ENCODE measurements at places on chromosomes 5 and 9.

- no peak for DNase-seq
These were observed 8.3 kb upstream of the MED7 start for GRCh38 chr5:157150995-157151394.

DNA sequence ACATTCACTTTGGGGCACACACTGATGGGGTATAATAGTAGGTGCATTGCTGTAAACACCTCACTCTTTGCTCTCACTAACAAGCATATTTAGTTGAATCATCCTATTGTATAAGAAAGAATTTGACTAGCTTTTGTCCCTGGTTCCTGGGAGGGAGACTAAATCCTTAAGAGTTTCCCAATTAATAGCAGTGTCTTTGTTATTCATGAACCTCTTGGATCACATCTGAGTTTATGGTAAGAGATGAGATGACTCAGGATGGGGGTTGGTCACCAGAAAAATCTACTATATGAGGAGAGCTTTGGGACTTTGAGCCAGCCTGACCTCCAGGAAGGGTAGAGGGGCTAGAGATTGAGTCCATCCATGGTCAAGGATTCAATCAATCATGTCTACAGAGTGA, 56.8 kb downstream of the PUM3 start:
- DNase-seq: no peak

DNA sequence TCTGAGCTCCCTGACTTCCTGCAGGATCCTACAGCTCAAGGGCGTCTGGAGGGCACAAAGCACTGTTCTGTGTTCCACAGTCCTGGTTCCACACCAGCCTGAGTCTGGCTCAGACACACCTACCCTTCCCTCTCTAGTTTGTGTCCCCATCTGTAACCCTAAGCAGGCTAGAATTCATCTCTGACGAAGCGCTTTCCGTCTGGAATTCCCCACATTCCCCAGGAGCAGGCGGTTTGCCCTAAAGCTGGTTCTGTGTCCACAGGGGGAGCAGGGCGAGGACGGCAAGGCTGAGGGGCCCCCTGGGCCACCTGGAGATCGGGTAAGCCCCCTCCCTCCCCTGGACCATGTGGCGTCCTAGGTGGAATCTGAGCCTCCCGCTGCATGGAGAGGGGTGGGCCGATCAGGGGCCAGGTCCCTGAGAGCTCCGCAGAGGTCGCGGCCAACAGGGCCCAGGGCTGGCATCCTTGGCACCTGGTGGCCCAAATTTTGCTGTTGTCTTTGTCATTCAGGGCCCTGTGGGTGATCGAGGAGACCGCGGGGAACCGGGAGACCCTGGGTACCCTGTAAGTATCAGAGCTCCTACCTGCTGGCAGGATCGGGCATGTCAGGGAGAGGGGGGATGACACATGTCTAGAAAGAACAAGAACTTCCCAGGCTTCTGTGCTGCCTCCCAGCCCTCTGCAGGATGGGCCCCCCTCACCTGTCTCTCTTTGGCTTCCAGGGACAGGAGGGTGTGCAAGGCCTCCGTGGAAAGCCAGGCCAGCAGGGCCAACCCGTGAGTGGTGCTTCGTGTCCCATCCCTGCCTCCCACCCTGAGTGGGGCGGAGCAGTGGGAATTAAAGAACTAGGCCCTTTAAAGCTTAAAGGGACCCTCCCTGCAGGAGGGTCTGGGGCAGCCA, 34.5 kb upstream of the ORM1 start:
- DNase-seq: no peak

DNA sequence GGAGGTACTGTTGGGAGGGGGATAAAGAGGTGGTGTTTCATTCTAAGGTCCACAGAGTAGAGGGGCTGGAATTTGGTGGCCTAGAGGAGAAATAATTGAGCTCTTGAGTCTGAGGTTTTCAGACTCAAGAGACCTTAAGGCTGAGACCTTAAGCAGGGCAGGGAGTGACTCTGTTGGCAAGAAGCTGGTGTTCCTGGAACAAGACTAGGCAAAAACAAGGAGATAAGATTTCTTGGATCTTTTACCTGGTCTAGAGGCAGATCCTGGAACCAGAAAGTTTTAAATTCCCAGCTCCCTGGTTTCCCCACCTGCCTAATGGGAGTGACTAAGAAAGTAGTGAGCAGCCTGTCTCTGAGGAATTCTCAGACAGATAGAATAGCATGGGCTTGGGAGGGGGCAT, 4.1 kb upstream of the CCL21 start:
- DNase-seq: no peak

GRCh38 chr5:88109818-88110217, 158.8 kb downstream of the TMEM161B start:
- DNase-seq: no peak

GRCh38 chr5:171543148-171543815, 123.8 kb downstream of the FGF18 start:
- no peak for DNase-seq

DNA sequence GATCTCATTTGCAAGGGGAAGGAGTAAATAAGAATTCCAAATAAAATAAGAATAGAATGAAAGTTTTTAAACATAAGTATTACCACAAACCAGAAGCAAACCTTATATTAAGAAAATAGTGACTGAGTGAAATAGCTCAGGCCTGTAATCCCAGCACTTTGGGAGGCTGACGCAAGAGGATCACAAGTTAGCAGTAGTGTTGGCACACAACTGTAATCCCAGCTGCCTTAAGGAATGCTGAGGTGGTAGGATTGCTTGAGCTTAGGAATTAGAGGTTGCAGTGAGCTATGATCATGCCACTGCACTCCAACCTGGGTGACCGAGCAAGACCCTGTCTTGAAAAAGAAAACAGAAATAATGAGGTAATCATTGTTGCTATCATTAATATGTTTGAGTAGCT, 47.0 kb downstream of the APC start:
- DNase-seq: no peak

DNA sequence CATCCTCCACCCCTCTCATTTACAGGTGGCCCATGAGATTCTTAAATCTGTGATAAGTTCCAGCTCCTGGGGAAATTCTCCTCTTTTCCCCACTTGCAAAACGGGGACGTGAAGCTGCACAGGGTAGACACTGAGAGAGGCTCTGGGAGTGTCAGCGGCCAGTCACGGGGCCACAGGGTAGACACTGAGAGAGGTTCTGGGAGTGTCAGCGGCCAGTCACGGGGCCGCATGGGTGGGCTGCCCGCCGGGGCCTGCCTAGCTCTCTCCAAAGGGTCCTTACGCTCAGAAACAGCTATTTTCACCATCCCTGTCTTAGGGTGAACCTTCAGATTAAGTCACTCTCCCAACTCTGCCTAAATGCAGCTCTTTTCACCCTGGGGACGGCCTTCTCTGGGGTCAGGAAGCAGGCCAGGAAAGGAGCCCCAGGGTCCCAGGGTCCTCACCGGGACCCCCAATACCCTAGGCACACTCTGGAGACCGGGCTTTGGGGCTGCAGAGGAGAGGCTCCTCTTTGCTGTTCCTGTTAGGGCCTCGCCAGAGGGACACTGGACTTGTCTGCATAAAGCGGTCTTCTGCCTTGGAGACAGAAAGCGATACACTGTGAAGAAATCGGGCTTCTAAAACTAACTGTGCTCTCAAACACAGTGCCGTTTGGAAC, 1.5 kb downstream of the FAM78A start:
- DNase-seq: no peak

DNA sequence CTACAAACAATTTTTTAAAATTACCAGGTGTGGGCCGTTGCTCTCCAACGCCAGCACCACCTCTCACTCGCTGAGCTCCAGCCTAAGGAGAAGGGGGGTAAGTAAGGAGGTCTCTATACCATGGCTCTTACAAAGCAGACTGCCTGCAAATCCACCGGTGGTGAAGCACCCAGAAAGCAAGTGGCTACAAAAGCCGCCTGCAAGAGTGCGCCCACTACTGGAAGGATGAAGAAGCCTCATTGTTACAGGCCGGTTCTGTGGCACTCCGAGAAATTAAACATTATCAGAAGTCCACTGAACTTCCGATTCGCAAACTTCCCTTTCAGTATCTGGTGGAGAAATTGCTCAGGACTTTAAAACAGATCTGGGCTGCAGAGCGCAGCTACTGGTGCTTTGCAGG, 46.0 kb downstream of the CDO1 start:
- no peak for DNase-seq

GRCh38 chr9:70298245-70298771, 39.5 kb downstream of the SMC5 start:
- no peak for DNase-seq

- DNase-seq: no peak
These were observed 6.9 kb upstream of the ABCA1 start for GRCh38 chr9:104934691-104935500.

DNA sequence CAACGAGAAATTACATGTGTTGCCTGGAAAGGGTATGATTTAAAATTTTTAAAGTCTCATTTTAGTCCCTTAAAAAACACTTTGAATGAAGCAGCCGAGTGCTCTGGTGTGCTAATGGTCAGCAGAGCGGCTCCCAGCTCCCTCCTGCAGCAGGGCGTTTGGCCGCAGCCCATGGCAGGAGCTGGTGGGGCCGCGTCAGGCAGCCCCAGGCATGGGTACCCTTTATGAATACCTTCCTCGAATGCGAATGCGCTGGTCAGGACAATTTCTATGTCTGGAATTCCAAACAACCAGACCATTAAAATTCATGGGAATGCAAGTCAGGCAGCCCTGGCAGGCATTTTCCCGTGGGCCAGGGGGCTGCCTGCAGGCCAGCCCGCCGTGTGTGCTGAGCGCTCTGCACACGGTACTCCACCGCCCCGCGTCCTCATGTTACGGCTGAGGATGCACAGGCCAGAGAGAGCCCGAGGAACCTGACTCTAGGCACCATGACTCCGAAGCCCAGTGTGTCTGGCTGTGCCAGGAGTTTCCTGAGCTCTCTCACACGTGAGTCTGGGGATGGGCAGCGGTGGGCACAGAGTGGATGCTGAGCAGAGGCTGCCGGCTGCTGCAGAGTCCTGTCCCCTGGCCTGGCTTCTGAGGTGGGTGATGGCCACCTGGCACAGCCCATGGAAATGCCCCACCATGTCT, 123.7 kb downstream of the WNK2 start:
- DNase-seq: no peak

- no peak for DNase-seq
These were observed 244.4 kb downstream of the FAM114A2 start for GRCh38 chr5:153794327-153794726.

DNA sequence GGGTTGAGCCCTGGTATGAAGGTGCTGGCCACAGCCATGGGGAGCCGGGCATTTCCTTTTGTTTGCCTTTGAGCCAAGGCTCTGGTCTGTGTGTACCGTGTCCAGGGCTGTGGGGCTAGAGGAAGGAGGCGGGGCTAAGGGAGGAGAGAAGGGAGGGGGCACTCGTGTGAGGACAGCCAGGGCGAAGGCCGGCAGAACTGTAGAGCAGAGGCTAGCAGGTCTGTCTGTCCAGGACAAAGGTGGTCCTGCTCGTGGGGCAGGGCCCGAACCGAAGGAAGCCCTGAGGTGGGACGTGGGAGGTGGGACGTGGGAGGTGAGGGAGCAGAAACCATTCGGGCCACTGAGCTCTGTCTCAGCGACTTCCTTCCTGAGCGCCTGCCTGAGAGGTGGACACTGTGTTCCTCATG, 41.3 kb upstream of the TESK1 start:
- DNase-seq: no peak

DNA sequence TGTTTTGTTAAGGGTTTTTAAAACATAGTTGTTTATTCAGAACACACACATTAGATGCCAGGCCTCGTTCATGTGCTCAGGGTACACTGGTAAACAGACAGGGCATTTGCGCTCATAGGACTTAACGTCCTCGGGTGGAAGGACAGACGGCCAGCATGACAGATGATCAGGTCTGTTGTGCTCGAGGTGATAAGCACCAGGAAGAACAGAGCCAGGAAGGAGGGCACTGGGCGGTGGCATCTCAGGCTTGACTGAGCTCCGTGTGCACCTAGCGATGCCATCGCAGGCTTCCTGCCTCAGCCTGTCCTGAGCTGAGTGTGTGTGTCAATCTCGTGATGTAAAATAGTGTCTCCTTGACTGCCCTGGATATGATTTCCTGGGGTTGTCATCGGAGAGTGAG, 96.5 kb downstream of the EHMT1 start:
- no peak for DNase-seq

DNA sequence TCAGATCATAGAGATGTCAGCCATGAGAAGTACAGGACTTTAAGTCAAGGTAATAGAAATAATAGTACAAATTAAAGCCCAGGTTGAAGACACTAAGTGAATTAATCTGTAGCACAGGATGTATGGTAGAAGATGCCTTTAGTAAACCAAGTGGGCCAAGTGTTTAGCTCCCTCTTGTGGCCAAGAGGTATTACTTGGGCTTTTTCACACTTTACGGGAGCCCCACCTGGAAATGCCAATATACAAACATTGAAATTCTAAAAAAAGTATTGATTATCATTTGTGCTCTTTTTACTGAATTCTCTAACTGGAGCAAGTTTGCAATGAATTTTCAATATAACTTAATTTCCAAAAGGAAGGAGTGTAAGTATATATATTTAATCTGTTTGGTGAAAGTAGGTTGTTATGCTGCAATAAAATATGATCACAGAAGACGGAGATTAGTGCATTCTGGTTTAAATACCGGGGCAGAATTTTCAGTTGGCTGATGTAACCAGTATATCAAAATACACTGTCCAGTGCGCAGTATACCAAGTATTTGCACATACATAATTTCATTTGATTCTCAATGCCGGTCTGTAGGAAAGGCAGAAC, 84.7 kb downstream of the PARP8 start:
- no peak for DNase-seq

- no peak for DNase-seq
These were observed 6.2 kb downstream of the PHF2 start for GRCh38 chr9:93582550-93582949.

GRCh38 chr5:112647428-112647827, 90.3 kb upstream of the APC start:
- DNase-seq: no peak

GRCh38 chr9:134989206-134990065, 71.7 kb upstream of the FCN1 start:
- no peak for DNase-seq

DNA sequence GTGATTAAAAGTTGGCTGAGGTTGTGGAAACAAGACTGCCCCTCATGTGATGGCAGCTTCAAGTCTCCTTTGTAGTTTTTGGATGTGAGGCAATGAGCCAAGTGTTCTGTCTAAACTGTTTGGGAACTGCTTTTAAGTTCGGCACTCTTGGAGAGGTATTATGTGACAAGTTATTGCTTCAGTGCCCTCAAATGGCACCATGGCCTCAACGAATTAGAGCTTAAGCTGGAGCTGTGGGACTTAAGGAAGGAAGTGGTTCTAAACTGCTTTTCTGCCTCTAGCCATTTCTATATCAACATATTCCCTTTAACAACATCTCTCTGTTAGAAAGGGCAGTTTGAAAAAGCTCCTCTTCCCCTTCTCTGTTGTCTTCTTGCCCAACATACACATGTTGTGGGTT, 227.7 kb downstream of the RFK start:
- no peak for DNase-seq

DNA sequence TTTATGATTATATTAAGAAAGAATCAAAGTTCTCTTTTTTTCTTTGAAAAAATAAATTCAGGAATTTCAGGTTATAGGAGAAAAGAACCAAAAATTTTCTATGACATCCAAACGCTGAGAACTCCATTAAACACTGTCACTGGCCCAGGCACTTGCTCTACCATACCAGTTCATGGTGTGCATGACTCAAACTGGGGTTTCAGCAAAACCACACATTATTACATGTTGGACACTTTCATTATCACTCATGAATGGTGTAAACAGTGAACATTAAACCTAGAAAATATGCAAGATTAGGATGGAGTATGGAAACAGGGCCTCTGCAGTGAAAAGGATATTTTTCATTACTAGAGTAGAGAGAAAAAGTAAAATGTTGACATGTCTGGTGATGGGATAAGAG, 369.9 kb upstream of the FAM174A start:
- DNase-seq: no peak

GRCh38 chr9:4674783-4675182, 4.6 kb upstream of the CDC37L1 start:
- no peak for DNase-seq

GRCh38 chr5:172866802-172867748, 33.0 kb downstream of the ERGIC1 start:
- DNase-seq: no peak

All from stimulated activated CD4-positive, alpha-beta T cell treated with anti-CD3 and anti-CD28 coated beads, TNF-alpha, amount 100 ng/mL, for 24 hours (primary cell).